NCI-H2081 treated with DMSO at 0.1 percent for 48 hours (cell line): ENCODE measurements at places on chromosomes 12 and 14.

DNA sequence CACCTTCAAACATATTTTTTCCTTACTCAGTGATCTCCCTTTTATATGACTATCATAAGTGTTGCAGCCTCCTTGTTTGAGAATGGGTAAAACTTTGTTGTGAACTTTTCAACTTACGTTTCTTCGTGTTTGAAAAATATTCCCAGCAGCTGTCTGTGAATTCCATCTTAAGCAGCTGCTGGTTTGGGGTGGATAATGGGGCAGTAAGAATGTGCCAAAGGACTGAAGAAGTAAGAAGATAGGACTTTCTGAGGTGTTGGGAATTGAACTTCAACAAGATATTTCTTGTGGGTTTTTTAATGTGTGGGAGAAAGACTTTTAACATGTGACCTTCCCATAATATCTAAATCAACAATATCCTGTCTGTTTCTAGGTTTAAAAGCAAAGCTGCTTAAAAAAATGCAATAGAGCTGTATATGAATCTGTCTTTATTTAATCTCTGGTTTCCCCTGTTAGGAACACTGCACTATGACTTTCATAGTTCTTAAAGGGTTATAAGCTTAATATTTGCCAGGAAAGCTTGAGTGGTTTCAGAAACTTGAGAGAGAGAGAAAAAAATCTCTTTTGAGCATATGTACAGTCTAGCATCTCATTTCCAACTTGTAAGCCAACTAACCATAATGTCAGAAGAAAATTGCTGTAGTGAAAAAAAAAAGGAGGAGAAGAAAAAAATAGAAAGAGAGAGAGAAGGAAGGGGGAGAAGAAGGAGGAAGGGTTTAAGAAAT is 1659.2 kb upstream of the FLRT2 start:
- DNase-seq, result no peak

GRCh38 chr14:92040431-92041051 is 682 bp upstream of the TRIP11 start:
- DNase-seq, result no peak

DNA sequence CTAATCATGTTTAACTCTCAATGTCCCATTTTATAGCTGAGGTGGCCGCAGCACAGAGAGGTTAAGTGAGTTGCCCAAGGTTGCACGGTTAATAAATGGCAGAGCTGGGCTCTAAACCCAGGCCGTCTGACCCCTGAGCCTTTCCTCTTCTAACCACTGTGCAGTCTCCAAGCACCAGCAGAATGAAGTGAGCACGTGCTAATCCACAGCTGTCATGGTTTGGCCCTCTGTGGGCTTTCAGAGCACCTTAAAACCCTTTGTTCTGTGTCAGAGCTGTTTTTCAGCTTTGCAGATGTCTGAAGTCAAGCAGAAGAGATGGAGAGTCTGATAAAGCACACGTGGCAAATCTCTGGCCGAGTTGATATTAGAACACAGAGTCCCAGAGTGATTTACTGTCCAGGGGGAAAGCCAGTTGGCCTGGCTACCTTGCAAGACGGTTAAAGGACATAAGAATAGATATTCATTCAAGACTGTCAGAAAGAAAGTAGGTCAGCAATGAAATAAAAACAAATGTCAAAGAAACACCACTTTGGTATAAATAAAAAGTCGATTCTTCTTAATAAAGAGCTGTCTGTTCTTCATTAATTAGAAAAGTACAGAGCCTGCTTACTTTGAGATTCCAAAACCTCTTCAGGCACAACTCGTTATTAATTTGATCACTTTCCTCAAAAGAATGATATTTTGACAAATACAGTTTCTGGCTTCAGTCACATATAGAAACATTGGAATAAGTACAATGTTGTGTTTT is 107.3 kb downstream of the CRADD start:
- no peak for DNase-seq

DNA sequence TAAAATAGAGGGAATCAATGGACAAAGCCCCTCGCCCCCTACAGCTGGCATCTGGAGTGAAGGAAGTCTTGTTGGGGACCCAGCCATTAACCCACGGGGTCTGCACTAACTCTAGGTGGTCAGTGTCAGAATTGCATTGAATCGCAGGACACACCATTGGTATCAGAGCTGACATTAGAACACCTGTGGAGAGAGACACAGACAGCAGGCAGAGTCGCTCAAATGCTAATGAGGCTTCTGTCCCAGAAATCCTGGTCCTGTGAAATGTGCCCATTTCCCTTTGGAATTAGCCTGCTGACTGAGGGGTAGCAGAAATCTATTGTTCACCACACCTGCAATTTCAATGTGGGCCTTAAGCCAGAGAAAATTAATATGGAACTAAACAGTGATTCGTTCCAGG is 33.0 kb downstream of the TMEM132D start:
- no peak for DNase-seq

- no peak for DNase-seq
Observed at GRCh38 chr14:22469538-22470303, 119.3 kb downstream of the DAD1 start.

GRCh38 chr14:64434528-64434927 is 30.8 kb upstream of the AKAP5 start:
- DNase-seq, result no peak
